EH (cell line): ENCODE measurements at places on chromosomes 4 and X.

- DNase-seq: no peak
Measured at GRCh38 chr4:163280703-163281519, 51.5 kb downstream of the NPY1R start.

- DNase-seq: peak; percentile 42
Measured at GRCh38 chrX:413322-414201, 26.9 kb upstream of the PPP2R3B start.

- DNase-seq: no peak
Measured at GRCh38 chrX:136417806-136418205, 69.9 kb upstream of the BRS3 start.

- peak; percentile 73 for DNase-seq
Measured at GRCh38 chrX:53682885-53683555, 3.5 kb downstream of the HUWE1 start.

DNA sequence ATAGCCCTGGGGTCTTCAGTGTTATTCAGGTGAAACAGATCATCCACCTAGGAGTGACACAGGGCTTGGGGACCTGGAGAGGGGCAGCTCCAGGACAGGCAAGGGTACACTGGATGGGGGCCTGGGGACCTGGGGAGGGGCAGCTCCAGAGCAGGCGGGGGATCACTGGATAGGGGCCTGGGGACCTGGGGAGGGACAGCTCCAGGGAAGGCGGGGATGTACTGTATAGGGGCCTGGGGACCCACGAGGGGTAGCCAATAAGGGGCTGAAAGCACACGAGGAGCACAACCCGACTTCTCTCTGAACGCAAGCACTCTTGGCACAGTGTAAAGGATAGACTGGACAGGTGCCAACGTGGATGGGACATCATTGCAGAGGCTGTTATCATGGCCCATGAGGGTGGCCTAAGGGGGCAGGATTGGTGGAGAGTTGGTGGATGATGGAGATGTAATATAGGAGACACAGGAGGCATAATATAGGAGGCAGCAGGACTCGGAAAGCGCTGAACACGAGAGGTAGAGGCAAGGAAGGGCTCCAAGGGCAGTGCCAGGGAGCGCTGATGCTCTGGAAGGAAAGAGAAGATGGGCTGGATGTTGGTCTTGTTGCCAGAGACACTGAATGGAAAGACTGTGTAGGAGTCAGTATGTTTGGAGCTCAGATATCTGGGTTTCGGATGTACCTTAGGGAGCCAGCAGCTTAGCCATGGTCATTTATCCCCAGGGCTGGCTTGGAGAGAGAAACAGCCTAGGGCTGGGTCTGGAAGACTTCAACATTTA is 37.9 kb upstream of the FGFBP2 start:
- DNase-seq: no peak

DNA sequence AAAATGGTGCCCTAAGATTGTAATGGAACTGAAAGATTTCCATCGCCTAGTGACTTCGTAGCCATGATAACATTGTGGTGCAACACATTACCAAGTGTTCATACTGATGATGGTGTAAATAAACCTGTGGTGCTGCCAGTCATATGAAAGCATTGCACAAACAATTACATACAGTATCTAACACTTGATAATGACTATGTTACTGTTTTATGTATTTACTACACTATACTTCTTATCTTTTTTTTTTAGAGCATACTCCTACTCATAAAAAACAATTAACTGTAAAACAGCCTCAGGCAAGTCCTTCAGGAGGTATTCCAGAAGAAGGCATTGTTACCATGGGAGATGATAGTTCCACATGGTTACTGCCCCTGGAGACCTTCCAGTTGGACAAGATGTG is 152.7 kb upstream of the EDNRA start:
- no peak for DNase-seq

DNA sequence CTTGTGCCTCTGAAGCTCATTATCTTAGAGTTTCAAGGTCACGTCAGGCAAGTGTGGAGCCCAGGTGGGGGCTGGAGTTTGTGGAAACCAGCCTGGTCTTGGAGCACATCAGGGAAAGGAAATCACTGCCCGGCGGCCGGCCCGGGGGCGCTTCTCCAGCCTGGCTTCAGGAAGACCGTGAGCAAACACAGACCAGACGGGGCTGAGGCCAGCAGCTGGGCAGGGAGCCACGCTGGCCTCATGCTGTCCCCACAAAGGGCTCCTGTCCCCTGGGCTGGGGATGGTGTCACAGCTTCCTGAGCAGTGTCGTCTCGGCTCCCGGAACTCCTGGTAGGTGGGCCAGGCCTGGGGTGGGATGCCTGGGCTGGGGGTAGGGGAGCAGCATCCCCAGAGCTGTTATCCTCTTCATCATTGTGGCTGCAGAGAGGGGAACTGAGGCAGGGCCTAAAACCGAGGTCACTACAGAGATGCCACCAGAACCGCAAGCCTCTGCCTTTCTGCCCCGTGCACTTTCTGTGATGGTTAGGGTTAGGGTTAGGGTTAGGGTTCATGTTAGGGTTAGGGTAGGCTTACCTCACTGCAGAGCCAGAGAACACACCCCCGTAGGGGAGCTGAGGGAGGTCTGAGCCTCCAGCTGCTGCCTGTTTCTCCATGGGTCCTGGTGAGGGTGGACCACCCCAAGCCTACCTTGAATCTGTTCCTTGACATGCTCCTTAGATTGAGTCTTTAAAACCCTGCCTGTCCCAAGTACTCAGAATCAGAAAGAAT is 77.5 kb downstream of the HTRA3 start:
- DNase-seq: no peak

DNA sequence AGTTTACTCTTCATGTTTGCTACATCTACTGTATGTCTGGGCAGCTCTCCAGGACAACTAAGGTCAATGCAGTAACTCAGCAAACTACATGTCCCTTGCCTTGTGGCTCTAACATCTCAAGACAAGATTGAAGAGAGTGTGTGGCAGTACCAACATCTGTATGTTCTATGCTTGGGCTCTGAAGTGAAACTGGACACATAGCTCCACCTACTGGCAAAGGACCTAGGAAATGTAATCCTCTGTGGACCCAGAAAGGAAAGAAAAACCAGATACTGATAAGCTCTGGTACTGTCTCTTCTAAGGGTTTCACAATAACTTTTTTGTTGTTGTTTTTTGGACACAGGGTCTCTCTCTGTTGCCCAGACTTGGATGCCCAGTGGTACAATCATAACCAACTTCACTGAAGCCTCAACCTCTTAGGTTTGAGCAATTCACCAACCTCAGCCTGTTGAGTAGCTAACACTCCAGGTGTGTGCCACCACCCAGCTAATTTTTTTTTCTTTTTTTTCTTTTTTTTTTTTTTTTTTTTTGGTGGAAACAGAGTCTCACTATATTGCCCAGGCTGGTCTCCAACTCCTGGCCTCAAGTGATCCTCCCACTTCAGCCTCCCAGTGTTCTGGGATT is 64.1 kb downstream of the QDPR start:
- DNase-seq: peak; percentile 77

DNA sequence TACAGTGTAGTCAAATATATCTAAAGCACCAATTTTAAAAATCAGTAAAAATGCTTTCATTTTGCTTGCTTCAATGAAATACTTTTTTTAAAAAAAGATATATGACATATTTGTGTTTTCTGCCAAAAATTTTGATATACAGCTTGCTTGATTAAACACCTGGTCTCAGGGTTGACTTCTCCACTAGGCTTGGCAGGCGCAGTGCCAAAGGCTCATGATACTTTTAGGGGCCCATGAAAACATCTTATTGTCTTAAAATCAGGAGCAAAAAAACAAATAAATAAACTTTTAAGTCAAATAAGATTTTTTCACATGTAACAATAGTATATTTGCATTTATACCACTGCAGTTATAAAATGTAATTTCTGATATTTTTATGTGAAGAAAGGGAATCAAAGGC is 95.6 kb downstream of the ADGRA3 start:
- no peak for DNase-seq

- no peak for DNase-seq
Measured at GRCh38 chr4:112302320-112303274, 5.4 kb downstream of the ALPK1 start.

DNA sequence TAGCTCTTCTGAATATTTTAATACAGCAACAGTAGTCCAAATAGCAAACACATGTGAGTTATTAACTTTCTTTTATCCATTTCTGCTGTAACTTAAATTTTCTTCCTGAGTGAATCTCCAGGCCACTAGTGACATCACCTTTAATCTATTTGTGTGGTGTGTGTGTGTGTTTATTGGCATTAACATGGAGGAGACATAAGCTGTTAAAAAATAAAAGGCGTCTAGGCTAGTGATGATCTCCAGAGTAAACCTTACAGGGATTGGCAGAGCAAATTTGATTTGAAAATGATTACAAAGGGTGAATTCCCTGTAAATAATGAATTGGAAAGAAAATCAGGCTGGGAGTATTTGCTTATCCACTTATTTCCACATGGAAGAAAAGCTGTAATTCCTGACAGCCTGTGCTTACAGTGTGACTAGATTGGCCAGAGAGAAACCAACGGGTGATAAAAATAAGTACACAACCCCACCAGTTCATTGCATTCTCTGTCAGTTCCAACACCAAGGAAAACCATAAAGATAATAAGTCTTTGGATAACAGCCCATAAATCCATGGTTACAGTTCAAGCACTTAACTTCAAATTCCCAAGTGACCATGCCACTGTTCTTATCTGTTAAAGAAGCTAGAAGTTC is 186.1 kb downstream of the ENOX2 start:
- peak; percentile 57 for DNase-seq

GRCh38 chr4:147648656-147649055 is 31.5 kb downstream of the TMEM184C start:
- no peak for DNase-seq

DNA sequence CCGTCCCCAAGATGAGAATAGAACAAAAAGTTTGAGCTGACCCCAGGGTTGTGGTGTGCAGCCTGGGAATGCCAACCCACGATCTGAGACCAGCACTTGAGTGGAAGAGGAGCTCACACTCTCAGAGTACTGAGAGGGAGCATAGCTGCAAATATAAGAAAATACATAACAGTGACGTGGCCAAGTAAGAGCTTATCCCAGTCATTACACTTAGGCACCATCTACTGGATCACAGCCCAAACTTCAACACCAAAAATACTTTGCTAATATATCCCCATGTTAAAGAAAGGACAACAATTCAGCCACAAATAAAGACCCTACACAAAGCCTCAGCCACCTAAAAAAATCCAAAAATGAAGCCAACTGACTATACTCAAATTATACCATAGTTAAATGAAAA is 33.3 kb upstream of the CXCL6 start:
- no peak for DNase-seq

- no peak for DNase-seq
Measured at GRCh38 chr4:172986114-172986513, 182.5 kb upstream of the GALNT7 start.

GRCh38 chrX:123425471-123425870 is 241.4 kb downstream of the GRIA3 start:
- peak; percentile 16 for DNase-seq

GRCh38 chr4:1354983-1355275 is 7.9 kb downstream of the UVSSA start:
- no peak for DNase-seq

DNA sequence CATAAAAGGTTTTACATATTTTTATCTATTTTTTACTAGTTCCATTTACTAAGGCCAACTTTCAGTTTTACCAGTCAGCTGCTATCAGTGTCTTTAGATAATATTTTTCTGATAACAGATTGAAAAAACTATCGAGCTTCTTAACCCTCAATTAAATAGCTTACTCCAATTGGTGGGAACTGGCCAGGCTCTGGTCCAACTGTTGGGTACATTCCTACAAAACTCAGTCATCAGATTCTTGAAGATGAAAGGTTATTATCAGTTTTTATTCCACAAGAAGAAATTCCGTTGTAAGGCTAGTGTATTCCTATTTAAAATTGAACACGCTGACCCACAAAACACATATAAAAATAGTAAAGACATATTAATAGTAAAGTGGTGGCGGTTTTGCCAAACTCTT is 346.2 kb downstream of the MAPK10 start:
- peak; percentile 62 for DNase-seq

GRCh38 chr4:174522183-174523024 is at the start of gene HPGD:
Gene HPGD (minus strand): TSS chr4:174522488. CDS start chr4:174522451, 37 bp downstream.
- DNase-seq: no peak

DNA sequence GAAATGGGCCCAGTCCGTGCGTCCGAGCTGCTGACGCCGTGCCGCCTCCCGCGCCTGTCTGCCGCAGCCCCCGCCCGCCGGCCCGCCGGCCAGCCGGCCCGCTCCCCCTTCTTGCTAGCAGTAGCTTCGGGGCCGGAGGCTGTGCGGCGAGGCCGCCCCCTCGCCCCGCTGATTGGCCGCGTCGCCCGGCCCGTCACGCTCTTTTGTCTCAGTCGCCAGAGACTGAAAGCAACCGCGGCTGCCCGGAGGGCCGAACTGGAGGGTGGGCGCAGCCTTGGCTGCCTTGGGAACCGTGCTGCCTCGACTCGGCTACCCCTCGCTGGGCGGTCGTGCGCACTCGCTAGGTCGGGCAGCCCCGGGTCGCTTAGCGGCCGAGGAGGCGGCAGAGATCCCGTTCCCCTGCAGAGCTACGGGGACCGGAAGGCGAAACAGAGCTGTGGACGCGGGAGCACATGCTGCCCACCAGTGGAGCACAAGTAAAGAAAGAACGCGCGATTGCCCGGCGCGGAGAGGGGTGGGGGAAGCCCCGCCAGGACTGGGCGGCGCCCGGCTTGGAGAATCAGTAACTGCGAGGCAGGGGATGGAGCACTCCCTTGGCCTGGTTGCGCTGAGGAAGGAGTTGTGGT is at the start of gene ZCCHC18:
ZCCHC18 (plus strand) TSS at position 198 of the 626 bp plus-strand sequence. CDS start 1,589 bp downstream, outside the sequence.
- DNase-seq: peak; percentile 67

DNA sequence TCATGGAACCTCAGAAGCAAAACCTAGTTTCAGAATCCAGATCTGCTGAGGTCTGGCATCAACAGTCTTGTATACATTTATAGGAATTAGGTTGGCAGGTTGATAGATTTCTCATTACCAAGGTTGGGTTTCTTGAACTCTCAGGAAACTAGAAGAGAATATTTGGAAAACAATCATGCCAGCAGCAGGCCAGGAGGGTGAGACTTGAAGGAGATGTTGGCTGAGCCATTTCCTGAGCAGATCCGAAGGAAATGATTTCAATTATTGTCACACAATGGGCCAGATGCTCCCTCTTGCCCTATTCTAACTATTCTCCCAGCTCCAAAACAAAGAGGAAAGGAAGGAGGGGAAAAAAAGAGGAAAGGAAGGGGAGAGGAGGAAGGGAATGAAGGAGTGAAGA is 45.2 kb downstream of the SHROOM4 start:
- DNase-seq: no peak

DNA sequence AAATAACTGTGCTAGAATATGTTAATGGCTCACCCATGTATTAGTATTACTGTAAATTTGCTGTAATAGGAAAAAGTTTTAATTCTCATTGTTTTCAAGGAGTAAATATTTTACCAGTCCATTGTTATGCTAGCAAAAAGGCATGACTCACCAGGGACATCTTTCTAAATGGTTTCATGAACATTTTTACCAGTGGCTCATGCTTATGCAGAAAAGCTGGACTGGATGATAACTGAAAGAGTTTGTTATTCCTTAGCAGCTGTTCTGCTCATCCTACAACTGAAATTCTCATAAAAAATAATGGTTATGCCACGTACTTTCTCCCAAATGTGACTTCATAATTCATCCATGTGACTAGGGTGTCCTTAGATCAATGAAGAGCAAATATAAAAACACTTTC is 111.9 kb upstream of the PCDH18 start:
- DNase-seq: peak; percentile 69
